ENCODE measurements at places on chromosomes 2 and 18. TPM values are rescaled to one million over a fixed set of nuclear protein-coding genes. Genes with fewer than 3 reads are reported as not detected.
A peak's percentile ranks its signal among the peaks of the same experiment; 100 is the strongest.

DNA sequence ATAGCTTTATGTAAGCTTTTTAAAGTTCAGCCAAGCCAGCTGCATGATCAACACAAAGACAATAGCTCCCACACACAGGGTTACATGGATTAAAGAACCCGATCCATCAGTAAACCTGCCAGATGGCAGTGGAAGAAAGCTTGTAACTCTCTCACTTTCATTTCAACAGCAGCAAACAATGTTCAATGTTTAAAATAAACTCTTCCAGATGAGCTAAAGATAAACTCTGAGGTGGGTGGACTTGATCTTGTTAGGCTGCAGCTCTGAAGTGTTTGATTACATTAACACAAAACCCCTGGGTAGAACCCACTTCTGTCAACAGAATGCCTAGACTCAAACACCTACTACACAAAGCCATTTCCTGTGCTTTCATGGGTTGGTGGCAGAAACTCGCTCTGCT, 13.9 kb downstream of the RDH14 start:
- H3K27ac ChIP-seq, result no peak overlapping the region
- peaks cover 3% of the 10 kb centered on the region for H3K4me1 ChIP-seq
- H3K4me3 ChIP-seq, result no peak overlapping the region

DNA sequence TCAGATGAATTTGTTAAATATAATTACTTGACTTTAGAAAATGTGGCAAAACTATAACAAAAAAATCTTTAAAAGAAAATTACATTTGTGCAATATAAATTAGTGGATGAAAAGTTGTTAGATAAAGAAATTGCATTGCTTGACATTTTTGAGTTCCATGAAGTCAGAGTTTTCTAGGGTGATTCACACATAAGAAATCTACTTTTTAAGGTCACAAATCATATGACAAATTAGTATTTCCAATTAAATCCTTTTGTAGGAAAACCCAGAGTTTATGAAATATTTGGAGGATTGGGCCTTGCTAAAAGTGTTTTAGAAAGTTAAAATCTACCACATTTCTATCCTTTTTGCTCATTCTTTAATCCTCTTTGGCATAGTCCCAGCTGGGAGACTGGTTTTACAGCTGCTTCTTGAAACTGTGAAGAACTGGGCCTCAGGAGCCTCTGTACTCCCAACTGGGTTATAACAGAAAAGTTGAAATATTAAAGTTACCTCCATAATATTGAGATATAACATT, 289.2 kb downstream of the LRRTM4 start:
- no peaks in the 10 kb centered on the region for H3K36me3 ChIP-seq
- H3K4me1 ChIP-seq, result no peaks in the 10 kb centered on the region
- H3K27me3 ChIP-seq, result no peaks in the 10 kb centered on the region
- H3K27ac ChIP-seq, result no peak overlapping the region
- no peak overlapping the region for H3K4me3 ChIP-seq
- peak; percentile 0 for DNase-seq

DNA sequence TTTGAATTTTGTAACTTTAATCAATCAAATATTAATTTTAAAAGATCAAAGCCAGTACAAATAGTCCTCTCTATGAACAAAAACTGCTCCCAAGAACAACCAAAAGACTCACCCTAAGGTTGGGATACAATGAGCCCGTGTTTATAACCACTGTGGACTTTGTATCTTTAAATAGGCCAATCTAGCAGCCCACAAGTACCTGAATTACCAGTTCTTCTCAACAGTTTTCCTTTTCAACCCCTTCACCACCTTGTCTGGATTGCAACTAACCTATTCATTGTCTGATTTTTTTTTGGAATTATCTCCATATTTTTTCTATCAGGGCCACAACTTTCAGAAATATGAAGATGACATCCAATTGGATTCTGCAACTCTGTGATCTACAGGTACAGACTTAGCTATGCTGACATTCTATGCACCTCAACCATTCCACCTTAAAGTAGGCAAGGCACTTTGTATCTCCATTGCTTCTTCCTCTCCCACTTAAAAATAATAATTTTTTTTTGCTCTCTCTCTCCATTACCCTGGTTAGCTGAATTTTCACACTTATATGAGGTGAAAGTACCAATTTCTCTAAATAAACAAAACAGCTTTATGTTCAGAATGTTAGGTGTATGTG, 81.9 kb upstream of the MAPRE2 start:
- no peak overlapping the region for H3K27ac ChIP-seq
- no peak overlapping the region for H3K4me3 ChIP-seq
- DNase-seq, result no peak
- no peaks in the 10 kb centered on the region for H3K27me3 ChIP-seq
- peaks cover 8% of the 10 kb centered on the region for H3K4me1 ChIP-seq
- H3K36me3 ChIP-seq, result no peaks in the 10 kb centered on the region

DNA sequence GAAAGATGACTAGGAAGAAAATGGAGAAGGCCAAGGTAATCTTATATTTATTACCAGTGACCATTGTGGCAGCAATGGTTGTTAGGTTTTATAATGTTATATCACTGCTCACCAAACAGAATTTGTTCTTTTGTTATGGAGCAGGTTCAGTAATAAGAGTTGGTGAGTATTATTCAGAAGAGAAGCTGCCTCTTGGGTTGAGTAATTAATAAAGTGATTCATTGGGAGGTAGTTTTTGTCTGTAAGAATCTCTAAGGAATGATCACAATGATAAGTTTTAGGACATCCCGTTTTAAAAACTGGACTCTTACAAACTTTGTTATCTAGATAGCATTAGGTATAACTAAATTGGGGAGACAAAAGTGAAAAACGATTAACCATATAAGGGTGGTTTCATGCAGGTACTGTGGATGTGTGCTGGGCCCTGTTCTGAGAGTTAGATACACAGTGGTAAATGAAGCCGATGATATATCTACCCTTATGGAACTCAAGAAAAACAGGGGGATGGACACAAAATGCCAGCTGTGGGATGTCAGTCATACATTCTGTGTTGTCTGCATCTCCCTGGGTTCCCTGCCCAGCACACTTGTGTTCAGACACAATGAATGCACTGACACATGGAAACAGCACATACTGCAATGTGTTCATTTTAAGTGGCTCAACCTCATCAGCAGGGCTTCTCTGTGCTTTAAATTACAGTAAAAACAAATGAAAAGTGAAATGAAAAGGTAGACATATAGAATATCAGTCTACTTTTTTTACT, 7.5 kb downstream of the MAP4K4 start:
- peaks cover 25% of the 10 kb centered on the region for H3K4me1 ChIP-seq
- no peak overlapping the region for H3K4me3 ChIP-seq
- peaks cover 16% of the 10 kb centered on the region for H3K36me3 ChIP-seq
- H3K27me3 ChIP-seq, result no peaks in the 10 kb centered on the region
- peak; percentile 27 for DNase-seq

- no peaks in the 10 kb centered on the region for H3K27me3 ChIP-seq
- no peaks in the 10 kb centered on the region for H3K36me3 ChIP-seq
- no peaks in the 10 kb centered on the region for H3K4me1 ChIP-seq
- no peak overlapping the region for H3K4me3 ChIP-seq
- peak; percentile 35 for DNase-seq
Measured at GRCh38 chr2:28821295-28821958, 10.8 kb downstream of the SPDYA start.

MAP2 gene
- total RNA-seq, result 15.9 TPM

GRCh38 chr2:200742426-200742825, 69.3 kb upstream of the BZW1 start:
- no peak overlapping the region for H3K4me3 ChIP-seq
- H3K27ac ChIP-seq, result no peak overlapping the region
- peaks cover 3% of the 10 kb centered on the region for H3K27me3 ChIP-seq
- no peaks in the 10 kb centered on the region for H3K36me3 ChIP-seq
- peak; percentile 38 for DNase-seq
- H3K4me1 ChIP-seq, result peaks cover 6% of the 10 kb centered on the region

- H3K4me1 ChIP-seq, result no peaks in the 10 kb centered on the region
- no peaks in the 10 kb centered on the region for H3K27me3 ChIP-seq
- H3K4me3 ChIP-seq, result no peak overlapping the region
- no peaks in the 10 kb centered on the region for H3K36me3 ChIP-seq
Measured at GRCh38 chr18:9209279-9209678, 72.7 kb downstream of the ANKRD12 start.

DNA sequence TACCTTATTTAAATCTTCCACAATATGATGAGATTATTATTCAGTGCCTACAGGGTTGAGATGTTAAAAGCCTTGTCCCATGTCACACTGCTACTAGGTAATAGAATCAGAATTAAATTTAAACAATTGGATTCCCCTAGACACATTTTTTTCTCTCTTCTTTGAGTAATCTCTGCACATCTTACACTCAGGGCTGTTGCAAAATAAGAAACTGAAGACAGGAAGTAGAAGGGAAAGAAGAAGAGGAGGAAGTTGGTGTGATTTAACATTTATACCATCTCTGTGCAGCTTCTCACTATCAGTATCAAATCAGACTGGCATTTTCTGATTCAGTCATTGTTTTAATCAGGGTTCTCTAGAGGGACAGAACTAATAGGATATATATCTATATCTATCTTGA, 677.6 kb downstream of the IRS1 start:
- peaks cover 19% of the 10 kb centered on the region for H3K4me1 ChIP-seq
- H3K27me3 ChIP-seq, result no peaks in the 10 kb centered on the region
- no peak for DNase-seq
- no peaks in the 10 kb centered on the region for H3K36me3 ChIP-seq
- no peak overlapping the region for H3K4me3 ChIP-seq

DARS1 gene
- total RNA-seq, result 37.9 TPM

GRCh38 chr2:230155359-230155758, 64.4 kb downstream of the SP110 start:
- no peaks in the 10 kb centered on the region for H3K27me3 ChIP-seq
- no peak for DNase-seq
- no peaks in the 10 kb centered on the region for H3K36me3 ChIP-seq
- no peaks in the 10 kb centered on the region for H3K4me1 ChIP-seq
- H3K4me3 ChIP-seq, result no peak overlapping the region

GRCh38 chr2:146576339-146577111, 1268.3 kb upstream of the ACVR2A start:
- peaks cover 12% of the 10 kb centered on the region for H3K4me1 ChIP-seq
- no peak overlapping the region for H3K27ac ChIP-seq
- no peak overlapping the region for H3K4me3 ChIP-seq
- DNase-seq, result peak; percentile 65
- H3K36me3 ChIP-seq, result no peaks in the 10 kb centered on the region

SLC9A2 gene
- total RNA-seq, result not detected

- no peaks in the 10 kb centered on the region for H3K27me3 ChIP-seq
- no peak for DNase-seq
- H3K36me3 ChIP-seq, result no peaks in the 10 kb centered on the region
- H3K27ac ChIP-seq, result no peak overlapping the region
- H3K4me1 ChIP-seq, result no peaks in the 10 kb centered on the region
Measured at GRCh38 chr2:1835581-1836201, 91.4 kb upstream of the PXDN start.

GRCh38 chr2:20917719-20918572, 95.0 kb upstream of the LDAH start:
- peak; percentile 22 for DNase-seq
- H3K36me3 ChIP-seq, result no peaks in the 10 kb centered on the region
- peak overlapping the region; percentile 19 for H3K27ac ChIP-seq

GRCh38 chr2:176419591-176420071, 150.4 kb downstream of the MTX2 start:
- DNase-seq, result peak; percentile 89
- H3K4me3 ChIP-seq, result no peak overlapping the region
- H3K27me3 ChIP-seq, result no peaks in the 10 kb centered on the region
- H3K4me1 ChIP-seq, result peaks cover 26% of the 10 kb centered on the region

- peaks cover 5% of the 10 kb centered on the region for H3K4me1 ChIP-seq
- DNase-seq, result peak; percentile 32
- no peak overlapping the region for H3K27ac ChIP-seq
- peaks cover 3% of the 10 kb centered on the region for H3K27me3 ChIP-seq
Measured at GRCh38 chr2:238841542-238842164, 6.2 kb upstream of the TWIST2 start.

COPS7B gene
- total RNA-seq, result 45.0 TPM

GRCh38 chr18:79515944-79516351, 120.2 kb downstream of the NFATC1 start:
- H3K27me3 ChIP-seq, result peaks cover 13% of the 10 kb centered on the region
- no peak for DNase-seq
- no peaks in the 10 kb centered on the region for H3K4me1 ChIP-seq
- no peak overlapping the region for H3K4me3 ChIP-seq
- H3K36me3 ChIP-seq, result no peaks in the 10 kb centered on the region
